ENCODE measurements at places on chromosomes 2 and 18. TPM values are rescaled to one million over a fixed set of nuclear protein-coding genes. Genes with fewer than 3 reads are reported as not detected.

GRCh38 chr18:12819841-12820240 is 64.2 kb downstream of the PTPN2 start:
- no peaks in the 10 kb centered on the region for H3K4me1 ChIP-seq
- no peak for DNase-seq

GRCh38 chr2:113078350-113078839 is 10.6 kb downstream of the IL1F10 start:
- H3K36me3 ChIP-seq = no peaks in the 10 kb centered on the region
- no peak for DNase-seq
- no peak overlapping the region for H3K4me3 ChIP-seq

- DNase-seq = no peak
- H3K4me1 ChIP-seq = no peaks in the 10 kb centered on the region
- H3K27me3 ChIP-seq = no peaks in the 10 kb centered on the region
- no peak overlapping the region for H3K4me3 ChIP-seq
Observed at GRCh38 chr2:71045865-71046548, 22.4 kb upstream of the NAGK start.

DNA sequence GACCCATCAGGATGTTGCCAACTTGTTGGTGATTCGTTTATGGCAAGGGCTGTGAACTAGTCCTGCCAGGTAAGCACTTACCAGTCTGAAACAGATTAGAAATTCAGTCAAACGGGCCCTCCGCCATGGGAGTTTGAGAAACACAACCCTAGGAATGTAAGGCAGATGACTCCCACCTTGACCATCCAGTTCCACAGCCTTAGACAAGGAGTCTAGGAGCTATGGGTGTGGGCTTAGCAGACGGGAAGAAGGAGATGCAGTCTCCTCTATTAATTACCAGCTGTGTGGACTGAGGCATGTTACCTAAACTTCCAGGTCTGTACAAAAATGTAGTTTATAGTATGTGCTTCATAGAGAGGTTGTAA is 319.4 kb upstream of the NCKAP5 start:
- H3K36me3 ChIP-seq = no peaks in the 10 kb centered on the region
- H3K27me3 ChIP-seq = no peaks in the 10 kb centered on the region
- H3K4me3 ChIP-seq = no peak overlapping the region
- no peak for DNase-seq
- H3K4me1 ChIP-seq = no peaks in the 10 kb centered on the region

Gene SERPINB13
- not detected for total RNA-seq

Gene ANO7
- total RNA-seq = 0.42 TPM

Gene LRP2
- total RNA-seq = not detected

Gene CCT7
- total RNA-seq = 227 TPM

Gene ADCY3
- total RNA-seq = 21.2 TPM

Gene TUBA3E
- not detected for total RNA-seq

Data from esophagus muscularis mucosa (tissue), 4 donors.